ENCODE measurements at places on chromosomes 13 and 19. TPM values are rescaled to one million over a fixed set of nuclear protein-coding genes. Genes with fewer than 3 reads are reported as not detected.
A peak's percentile ranks its signal among the peaks of the same experiment; 100 is the strongest.

The MBD3L3 gene
- not detected for total RNA-seq

DNA sequence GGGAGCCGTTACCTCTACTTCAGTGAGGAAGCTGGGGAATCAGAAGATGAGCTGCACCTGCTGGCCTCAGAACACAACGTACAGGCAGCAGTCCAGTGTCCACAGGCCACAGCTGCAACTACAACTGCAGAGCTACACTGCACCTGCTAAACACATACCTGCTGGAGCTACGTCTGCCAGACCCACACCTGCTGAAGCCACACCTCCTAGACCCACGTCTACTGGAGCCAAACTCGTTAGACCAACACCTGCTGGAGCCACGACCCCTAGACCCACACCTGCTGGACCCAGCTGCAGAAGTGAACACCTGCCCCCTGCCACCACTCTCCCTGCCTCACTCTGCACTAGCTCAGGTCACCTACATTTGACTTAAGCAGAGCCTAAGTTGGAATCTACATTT is 169.9 kb downstream of the USP12 start:
- no peak for DNase-seq

DNA sequence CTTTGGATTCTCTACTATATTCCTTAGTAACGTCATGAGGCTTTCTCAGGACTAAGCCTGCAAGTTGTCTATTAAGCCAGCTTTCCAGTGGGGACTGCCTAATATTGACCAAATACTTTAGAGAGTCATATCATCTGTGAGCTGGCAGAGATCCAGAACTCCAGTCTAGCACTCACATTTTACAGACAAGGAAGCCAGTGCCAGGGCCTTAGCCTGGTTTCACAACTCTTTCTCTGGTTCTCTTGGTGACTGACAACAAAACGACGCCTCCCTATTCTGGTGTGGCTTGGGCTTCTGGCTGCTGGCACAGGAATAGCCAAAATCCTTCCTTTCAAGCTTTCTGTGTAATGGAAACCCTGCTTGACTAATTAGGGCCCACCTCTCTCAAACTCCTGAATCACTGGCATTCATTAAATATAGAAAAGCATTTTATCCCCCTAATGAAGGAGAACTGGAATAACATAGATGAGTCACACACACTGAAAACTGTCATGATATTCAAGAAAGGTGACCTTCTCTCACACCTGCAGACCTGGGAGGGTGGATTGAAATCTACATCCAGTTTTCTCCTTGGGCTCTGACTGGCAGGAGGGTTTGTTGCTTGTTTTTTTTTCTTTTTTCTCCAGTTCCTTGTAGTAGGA is 75.2 kb upstream of the UBL3 start:
- peak; percentile 23 for DNase-seq

- DNase-seq: no peak
Measured at GRCh38 chr19:30165228-30165813, 206.9 kb upstream of the ZNF536 start.

The PCDH20 gene
- not detected for total RNA-seq

The NXNL1 gene
- total RNA-seq: not detected

DNA sequence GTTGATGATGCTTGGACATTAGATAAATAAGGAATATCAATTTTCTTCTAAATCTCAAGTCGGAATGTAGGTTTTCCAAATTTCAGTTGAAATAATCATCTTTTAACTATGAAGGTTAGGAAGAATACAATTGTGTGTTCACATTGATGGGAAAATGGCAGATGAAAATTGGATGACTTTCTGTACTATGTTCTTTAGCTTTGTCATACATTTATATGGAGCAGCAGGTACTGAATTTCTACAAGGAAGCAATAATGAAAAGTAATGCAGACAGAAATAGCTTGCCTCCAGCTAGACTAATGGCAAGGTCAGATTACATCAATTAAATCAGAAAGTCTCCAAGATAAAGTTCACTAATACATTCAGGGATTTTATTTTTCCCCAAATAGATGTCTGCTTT is 1423.7 kb upstream of the PCDH20 start:
- DNase-seq: no peak

DNA sequence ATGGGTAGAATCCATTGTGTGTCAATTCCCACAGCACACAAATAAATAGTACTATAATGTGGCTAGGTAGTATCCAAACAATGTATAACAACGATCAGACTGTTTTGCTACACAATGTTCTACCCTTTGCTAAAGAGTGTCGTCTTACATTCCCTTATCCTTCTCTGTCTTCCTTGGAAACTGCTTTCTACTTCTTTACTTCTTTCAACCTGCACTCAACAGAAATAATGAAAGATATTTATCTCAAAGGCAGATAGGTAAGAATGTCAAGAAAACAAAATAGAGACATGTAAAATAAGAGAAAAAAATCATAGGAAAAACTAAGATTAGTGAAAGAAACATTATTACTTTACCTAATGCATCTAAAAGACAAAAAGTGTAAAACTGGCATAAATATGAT is 814.7 kb downstream of the PCDH9 start:
- DNase-seq: no peak

- DNase-seq: no peak
Measured at GRCh38 chr19:47663911-47664771, 49.1 kb upstream of the EHD2 start.

DNA sequence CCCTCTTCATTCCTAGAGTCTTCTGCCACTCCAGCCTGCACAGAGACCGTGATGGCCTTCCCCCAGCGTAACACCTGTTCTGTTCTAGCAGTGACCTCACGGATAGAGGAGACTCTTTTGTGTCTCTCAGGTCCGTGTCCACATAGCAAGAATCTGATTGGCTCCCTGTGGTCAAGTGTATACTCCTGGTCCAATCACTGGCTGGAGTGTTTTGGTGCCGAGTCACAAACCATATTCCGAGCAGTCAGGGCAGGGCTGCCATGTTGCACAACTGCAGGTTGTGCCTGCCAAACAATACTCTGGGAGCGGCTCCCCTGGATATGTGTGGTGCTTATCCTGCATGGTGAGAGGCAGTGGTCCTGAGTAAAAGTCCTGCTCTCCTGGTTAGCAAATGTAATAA is 402.4 kb downstream of the KCNRG start:
- DNase-seq: no peak

Data from dermis microvascular lymphatic vessel endothelial cell (primary cell).